ENCODE measurements at places on chromosomes 2 and 18.

DNA sequence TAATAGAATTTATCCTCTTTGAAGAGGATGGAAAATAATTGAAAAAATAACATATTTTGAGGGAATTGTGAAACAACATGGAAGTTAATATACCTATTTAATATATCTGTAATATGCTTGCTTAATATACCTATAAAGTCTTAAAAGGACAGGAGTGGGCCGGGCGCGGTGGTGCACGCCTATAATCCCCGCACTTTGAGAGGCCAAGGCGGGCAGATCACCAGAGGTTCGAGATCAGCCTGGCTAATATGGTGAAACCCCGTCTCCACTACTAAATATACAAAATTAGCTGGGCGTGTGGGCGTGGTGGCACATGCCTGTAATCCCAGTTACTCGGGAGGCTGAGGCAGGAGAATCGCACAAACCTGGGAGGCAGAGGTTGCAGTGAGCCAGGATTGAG, 254.9 kb downstream of the TMX3 start:
- DNase-seq: no peak

DNA sequence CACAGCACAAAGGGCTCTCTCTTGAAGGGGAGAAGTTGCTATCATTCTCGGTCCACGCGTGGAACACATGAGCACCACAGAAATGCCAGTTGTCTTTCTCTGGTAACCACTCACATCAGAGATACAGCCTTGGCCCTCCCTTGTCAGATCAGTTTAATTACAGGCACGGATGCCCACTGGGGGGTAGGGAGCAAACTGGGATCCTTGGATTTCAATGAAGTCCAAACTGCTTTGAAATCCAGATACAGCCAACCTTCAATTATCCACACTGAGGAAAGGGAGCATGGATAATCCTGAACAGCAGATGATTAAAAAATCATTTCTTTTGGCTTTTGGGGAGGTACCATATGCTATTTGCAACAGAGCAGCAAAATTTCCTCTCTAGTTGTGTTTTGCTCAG, 63.7 kb upstream of the DAPL1 start:
- DNase-seq: no peak

DNA sequence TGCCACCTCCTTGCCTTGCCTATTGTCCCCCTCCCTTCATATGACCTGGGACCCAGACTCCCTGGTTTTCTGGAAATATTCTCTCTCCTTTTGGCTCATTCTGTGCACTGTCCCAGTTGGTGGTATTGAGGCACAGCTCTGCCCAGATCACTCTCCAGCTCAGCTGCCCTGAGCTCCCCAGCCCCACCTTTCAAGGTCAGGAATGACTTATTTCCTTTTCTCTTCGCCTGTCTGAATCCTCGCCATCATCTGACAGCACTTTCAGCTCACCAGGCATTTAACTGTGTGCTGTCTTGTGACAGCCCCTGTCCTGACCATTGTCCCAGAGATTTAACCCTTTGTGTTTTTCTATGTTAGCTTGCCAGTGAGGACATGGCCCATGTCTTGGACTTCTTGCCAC, 133.0 kb downstream of the MSH2 start:
- DNase-seq: no peak

- no peak for DNase-seq
These were observed 600.0 kb downstream of the SLC4A3 start for GRCh38 chr2:220227266-220227920.

- DNase-seq: no peak
These were observed 17.0 kb upstream of the LANCL1 start for GRCh38 chr2:210493528-210493927.

All from stimulated activated CD4-positive, alpha-beta T cell treated with anti-CD3 and anti-CD28 coated beads, Interleukin-1b, Interleukin-23, amount 100 ng/mL, for 1 hour (primary cell).